ENCODE measurements at places on chromosomes 3 and 15.

DNA sequence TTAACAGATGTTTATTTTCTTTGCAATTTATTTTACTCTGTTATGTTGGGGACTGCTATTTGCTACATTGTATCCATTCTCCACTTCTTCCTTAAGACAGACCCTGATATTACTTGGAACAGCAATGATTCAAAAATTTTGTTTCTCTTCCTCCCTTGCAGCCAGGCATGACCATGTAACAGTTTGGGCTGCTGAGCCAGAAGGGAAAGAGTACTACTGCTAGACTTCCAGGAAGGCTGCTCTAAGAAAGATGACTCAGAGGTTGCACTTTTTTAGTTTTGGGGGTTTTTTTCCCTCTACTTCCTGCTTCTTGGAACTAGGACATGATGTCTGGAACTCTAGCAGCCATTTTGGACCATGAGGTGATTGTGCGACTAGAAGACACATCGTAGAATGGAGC lies 10.3 kb downstream of the PRR20G start:
- no peak for DNase-seq

DNA sequence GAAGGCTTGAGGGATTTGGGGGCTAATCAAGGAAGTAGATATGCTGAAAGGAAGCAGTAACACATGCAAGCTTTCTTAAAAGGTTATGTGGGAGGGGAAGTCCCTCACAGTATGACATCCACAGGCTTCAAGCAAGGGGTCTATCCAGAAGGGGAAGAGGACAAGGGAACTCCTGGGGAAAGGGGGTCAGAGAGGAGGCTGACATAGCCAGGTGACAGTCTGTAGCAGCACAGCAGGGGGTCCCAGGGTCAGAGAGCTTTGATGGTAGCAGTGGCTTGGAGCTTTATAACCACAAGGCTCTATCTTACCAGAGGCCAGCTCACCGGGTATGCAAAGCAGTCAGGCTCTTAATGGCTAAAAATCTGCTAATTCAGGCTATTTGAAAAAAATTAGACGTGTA lies 150.6 kb upstream of the NSMCE3 start:
- no peak for DNase-seq

DNA sequence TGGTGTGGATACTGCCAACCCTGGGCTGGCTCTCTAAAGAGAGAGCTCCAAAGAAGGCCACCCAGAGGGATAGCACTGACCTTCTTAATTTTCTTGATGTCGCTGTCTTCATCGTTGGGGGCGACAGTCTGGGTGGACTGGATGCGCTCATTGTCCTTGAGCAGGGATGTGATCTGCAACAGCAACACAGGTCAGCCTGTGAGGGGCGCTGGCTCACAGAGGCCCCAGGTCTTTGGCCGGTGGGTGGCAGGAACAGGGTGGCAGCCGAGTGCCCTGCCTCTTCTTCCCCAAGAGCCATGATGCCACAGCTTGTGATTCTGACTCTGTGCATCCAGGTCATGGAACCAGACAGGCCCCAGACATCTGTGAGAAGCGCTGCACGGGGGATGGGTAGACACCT lies 41.2 kb downstream of the RASGRF1 start:
- no peak for DNase-seq

DNA sequence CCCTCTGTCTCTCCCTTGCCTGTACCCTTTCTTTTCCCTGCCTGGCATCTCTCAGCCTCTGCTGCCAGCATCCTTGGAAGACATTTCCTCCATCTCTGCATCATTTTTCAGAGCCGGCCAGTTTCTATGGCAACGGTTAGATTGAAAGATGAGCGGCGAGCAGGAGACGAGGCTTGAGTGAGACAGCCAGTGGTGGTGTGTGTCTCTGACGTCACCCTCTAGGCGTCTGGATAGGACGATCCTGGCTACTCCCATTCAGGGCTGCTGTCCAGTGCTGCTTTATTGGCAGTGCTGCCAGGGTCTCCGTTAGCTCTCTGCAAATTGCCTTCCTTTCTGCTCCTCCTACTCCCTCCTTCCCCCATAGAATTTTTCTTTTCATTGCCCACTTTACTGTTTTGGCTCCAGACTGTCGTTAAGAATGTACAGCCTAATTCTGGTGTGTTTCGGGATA lies 57.9 kb downstream of the TRAK1 start:
- no peak for DNase-seq

- DNase-seq = no peak
Measured at GRCh38 chr3:52892625-52893311, 4.6 kb downstream of the STIMATE start.

DNA sequence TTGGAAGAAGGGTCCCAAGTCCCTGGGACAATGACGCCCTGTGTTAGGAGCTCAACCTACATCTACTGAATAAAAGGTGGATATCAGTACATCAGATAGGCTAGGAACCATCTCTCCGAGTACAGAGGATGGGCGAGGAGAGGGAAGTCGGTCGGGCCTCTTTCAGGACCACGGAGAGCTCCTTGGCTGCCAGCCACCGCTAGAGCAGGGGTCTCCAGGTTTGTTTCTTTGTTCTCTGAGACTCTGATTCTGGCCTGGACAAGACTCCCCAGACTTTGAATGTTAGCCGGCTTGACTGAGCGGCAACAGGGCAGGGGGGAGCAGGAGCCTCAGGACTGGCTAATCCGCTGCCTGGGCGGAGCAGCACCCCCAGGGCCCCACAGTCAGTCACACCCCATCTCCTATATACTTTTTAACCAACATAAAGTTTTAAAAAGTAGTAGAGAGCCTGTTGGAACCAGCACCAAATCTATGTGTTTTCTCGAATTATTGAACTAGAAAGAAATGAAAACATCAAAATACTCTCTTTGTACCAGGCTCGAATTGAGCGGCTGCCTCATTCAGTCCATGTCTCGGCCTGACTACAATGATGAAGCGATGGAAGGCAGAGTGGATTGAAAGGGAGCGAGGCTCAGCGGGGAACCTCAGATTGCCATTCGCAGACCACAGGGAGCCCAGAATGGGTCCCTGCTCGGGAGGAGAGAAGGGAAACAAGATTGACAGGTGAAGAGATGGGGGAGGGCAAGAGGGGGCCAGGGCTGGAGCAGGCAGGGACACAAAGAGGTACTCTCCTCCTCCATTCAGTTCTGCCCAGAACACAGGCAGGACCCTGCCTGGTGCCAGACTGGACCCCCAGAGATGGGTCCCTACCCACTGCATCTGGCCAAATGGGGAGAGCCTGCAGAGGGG lies 131.6 kb downstream of the TPRA1 start:
- DNase-seq = no peak

DNA sequence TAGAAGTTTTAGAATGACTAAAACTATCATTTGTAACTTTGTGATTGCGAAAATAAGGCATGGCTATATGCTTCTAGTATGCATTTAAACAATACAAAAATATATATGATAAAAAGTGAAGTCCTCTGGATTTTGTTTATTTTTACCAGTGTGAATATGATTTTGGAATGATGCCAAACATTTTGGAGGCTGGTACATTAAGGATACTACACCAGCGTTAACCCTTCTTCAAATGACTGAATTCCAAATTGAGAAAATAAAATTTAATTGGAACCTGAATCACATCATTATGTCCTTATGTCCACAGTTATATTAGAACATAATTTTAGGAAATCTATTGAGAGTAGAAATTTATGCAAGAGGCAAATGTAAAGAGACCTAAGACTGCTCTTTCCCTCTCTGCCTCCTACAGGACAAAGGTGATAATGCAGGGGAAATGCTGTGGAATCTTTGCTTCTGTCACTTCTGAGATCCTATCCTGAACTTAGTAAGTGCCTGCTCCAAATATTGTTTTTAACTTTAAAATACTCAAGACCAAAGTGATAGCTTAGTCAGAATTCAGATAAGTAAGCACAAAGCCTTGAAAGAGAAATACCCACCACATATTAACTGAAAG lies 121.1 kb upstream of the NANOGP8 start:
- no peak for DNase-seq

- DNase-seq = no peak
Measured at GRCh38 chr15:29695489-29696167, 126.6 kb downstream of the TJP1 start.

GRCh38 chr3:182618981-182619591 lies 174.2 kb upstream of the ATP11B start:
- DNase-seq = no peak

GRCh38 chr3:51668756-51669155 lies 2.3 kb upstream of the TEX264 start:
- no peak for DNase-seq

GRCh38 chr3:83524901-83525300 lies 1433.9 kb upstream of the CADM2 start:
- no peak for DNase-seq

GRCh38 chr3:62503516-62503915 lies 130.2 kb upstream of the FEZF2 start:
- no peak for DNase-seq

GRCh38 chr3:88307666-88308065 lies 157.9 kb downstream of the C3orf38 start:
- DNase-seq = no peak

GRCh38 chr3:88362428-88362827 lies 212.7 kb downstream of the C3orf38 start:
- no peak for DNase-seq

GRCh38 chr3:142981108-142981507 lies 17.6 kb upstream of the PAQR9 start:
- no peak for DNase-seq

DNA sequence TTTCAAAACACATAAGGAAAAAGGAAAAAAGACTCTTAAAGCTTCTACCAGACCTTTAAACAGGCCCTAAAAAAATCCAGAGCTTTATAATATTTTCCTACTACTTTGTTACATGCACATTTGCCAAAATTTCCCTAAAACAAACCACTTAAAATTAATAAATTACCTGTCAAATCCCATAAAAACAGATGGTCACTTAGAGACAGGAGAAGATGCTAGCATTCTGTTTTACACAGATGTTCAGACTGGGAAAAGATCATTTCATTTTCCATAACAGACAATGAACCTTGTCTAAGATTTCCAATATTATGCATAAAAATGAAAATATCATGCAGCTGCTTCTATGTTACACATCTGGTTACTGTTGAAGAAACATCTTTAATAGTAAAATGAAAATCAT lies 66.6 kb downstream of the SUCLG2 start:
- no peak for DNase-seq

- no peak for DNase-seq
Measured at GRCh38 chr3:127770671-127771355, 51.5 kb downstream of the MGLL start.

GRCh38 chr3:33062866-33063265 lies 34.1 kb downstream of the GLB1 start:
- no peak for DNase-seq

- no peak for DNase-seq
Measured at GRCh38 chr3:187737368-187738070, 7.7 kb downstream of the BCL6 start.

GRCh38 chr3:146209371-146209770 lies 41.5 kb downstream of the PLSCR4 start:
- DNase-seq = no peak

- no peak for DNase-seq
Measured at GRCh38 chr3:156017352-156018030, 102.9 kb upstream of the KCNAB1 start.

DNA sequence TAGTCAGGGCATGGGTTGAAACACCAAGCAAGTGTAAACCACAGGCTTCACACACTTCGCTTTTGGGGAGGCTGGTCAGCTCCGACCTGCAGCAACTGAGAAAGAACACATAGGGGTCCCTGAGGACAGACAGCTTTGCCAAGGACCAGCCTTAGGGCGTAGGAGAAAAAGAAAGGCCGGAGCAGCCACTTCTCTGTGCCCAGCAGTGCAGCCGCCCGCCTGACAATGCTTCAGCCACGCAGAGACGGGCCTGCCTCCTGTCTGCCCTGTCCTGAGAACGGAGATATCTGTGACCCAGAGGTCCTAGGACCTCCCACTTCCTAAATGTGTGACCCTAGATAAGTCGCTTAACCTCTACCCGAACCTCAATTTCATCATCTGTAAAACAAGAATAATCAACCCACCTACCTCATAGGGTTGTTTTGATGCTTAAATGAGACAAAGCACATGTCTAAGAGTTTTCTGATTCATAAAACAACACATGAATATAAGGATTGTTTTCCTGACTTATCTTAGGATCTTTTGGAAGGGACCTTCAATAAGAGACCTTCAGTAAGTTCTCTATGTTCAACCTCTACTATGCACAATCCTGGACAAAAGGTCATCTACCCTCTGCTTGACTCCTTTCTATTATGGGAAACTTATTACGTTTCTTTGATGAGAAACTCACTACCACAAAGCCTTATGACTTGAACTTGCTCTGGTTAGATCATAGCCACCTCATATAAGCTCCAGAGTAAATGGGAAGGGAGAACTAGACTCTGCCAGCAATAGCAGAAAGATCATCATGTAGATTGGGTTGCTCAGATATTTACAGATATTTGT lies 32.9 kb upstream of the RFTN1 start:
- DNase-seq = no peak

DNA sequence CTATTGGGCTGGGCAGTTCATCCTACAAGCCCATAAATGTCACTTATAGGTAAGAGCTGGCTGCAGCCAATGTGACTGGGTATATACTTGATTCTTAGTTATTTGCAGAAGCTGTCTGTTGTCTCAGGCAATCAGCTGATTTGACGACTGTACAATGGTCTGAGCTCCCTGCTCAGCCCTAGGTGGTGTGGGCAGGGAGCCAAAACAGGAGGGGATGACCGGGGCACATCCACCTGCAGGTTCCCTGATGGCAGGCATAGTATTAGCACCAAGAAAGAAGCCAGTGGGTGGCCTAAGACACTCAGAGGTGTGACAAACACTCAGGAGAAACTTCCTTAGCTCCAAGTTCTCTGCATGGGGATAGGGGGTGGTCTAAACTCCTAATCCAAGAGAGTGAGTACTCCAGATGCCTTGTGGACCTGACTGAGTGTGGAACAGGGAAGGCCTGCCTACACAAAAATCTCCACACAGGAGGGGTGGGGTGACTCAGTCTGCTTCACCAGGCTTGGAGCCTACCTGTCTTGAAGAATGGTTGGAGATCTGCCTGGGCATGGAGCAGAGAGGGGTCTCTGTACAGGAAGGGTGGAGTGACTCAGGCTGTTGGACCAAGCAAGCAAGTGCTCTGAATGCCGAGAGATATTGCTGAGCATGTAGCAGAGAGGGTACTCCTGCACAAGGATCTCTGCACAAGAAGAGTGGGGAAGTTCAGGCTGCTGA lies 690.4 kb upstream of the NAALADL2 start:
- DNase-seq = no peak

DNA sequence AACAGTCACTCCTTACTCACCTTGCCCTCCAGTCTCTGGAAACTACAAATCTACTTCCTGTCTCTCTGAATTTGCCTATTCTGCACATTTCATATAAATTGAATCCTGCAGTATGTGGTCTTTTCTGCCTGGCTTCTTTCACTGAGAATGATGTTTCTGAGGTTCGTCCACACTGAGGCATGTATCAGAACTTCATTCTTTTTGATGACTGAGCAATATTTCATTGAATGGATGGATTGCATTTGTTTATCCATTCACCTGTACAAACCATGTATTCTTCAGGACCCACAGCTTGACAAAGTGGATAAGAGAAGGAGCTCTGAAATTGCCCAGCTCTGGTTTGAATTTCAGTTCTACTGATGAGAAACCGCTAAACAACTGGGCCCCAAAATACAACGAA lies 118.9 kb upstream of the ARRDC4 start:
- no peak for DNase-seq

- no peak for DNase-seq
Measured at GRCh38 chr15:41585127-41586047, 26.4 kb downstream of the TYRO3 start.
